Activated T-helper 9 cell treated with anti-CD3 and anti-CD28 coated beads, Interleukin-2, amount 50 U/mL, for 16 hours (primary cell): ENCODE measurements at places on chromosomes 2 and 18.

DNA sequence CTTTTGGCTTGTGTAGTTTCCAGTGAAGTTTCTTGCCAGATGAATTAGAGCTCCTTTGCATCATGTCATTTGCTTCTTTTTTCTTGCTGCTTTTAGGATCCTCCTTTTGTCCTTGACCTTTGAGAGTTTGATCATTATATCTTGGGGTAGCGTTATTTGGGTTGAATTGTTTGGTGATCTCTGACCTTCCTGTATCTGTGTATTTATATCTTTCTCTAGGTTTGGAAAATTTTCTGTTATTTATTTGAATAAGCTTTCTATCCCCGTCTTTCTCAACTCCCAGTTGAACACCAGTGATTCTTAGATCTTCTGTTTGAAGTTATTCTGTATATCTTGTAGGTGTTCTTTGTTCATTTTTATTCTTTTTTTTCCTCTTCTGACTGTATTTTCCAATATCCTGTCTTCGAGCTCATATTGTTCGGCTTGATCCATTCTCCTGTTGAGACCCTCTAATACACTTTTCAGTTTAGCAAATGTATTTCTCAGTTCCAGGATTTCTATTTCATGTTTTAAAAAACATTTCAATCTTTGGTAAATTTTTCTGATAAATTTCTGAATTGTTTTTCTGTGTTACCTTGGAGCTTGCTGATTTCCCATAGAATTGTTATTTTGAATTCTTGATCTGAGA lies 20.8 kb downstream of the GALNT1 start:
- no peak for DNase-seq

GRCh38 chr2:26670171-26670570 lies 22.4 kb upstream of the KCNK3 start:
- no peak for DNase-seq

DNA sequence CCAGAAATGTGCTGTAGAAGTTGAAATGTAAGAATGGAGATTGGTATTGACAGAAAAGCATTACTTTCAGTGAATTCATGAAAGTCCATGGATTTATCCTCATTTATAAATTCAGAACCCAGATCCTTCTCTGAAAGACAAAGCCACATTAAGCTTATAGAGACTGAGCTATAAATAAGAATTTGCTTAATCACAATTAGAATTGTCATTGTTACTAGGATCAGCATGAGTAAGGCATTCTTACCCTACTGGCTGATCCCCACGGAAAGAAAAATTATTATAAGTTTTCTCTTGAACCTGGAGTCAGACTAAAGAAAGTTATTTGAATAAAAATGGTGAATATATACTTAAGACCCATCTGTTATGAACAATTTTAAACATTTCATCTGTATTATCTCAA lies 199.2 kb upstream of the DTNA start:
- no peak for DNase-seq

- DNase-seq = peak; percentile 43
Measured at GRCh38 chr2:136135921-136136906, 18.3 kb upstream of the CXCR4 start.

- DNase-seq = no peak
Measured at GRCh38 chr2:63614448-63614968, 25.7 kb downstream of the MDH1 start.

DNA sequence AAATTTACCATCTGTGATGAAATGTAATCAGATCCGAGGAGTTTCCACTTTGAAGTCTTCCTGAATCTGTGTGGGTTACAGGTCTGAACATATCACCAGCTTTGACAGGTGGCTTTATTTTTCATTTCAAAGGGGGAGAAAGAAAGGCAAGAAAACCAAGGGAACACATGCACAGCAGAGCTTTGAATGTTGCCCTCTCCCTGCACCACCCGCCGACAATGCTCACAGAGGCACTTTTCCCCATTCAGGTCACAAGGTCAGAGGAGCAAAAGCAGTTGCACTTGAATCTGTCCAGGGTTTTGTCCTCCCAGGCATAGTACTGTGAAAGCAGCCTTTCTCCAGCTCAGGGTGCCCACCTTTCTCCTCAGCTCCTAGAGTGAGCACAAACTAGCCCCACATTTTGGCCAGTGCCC lies 130.2 kb downstream of the OSR1 start:
- DNase-seq = no peak

GRCh38 chr18:66129248-66129647 lies 378.4 kb downstream of the CDH7 start:
- DNase-seq = no peak
